ENCODE measurements at places on chromosomes 1 and 21.

- no peak for DNase-seq
These were observed 1.3 kb downstream of the LY9 start for GRCh38 chr1:160797271-160797709.

- DNase-seq: no peak
These were observed 29.6 kb downstream of the SLC1A7 start for GRCh38 chr1:53112861-53113260.

DNA sequence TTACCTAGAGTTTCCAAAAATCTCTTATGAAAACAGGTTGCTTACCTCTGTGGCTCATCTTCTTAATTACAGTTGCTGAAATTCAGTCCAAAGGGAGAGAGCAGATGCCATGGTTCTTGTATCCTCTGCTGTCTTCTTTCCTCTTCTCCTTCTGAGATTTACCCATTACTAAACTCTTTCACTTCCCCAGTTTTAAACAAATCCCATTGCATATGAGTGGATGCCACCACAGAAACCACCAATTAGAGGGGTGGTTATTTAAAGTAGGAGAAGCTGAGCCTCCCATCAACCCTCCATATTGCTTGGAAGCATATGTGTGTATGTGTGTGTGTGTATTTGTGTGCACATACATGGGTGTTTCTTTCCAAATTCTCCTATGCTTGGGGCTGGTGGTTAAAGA is 128.5 kb upstream of the KCNK1 start:
- no peak for DNase-seq

DNA sequence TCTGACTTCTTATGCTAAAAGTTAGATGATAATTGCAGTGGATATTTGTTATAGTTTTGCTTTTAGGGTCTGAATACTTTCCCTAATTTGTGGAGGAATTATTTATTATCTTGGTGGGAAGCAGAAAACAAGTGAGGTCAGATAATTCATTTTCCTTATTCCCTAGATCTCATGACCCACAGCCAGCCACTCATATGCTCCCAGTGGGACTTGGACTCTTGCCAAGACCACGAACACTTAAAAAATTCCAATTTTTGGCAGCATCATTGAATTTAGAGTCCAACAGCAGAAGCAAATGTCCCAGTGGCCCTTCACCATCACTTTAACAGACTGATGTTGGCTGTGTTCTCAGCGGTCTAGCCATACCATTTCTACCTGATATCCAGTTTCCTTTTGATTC is 204.2 kb downstream of the HMCN1 start:
- DNase-seq: peak; percentile 23

DNA sequence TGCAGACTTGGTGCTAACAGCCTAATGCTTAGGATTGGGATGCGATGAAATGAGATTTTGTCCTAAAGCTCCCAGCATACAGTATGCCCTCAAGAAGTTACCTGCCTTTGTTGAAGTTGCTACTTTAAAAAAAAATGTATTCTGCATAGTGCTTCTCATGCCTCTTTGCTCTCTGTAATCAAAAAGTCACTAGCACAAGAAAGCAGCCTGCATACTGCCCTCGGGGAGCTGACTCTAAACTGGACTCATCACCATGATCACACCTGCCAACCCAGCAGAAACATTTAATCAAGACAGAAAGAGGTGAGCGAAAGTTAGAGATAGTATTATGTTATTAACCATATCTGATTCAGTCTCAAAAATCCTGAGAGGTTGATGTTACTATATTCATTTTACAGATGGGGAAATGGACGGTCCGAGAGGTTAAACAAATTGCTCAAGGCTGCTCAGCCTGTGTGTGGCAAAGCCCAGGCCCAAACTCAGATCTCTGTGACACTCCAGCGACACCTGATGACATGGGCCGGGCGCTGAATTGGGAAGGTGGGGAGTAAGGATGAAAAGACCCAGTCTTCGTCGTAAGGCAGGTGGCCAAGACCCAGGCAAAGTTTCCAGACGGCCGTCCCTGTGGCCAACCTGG is 1.1 kb downstream of the BATF3 start:
- no peak for DNase-seq

DNA sequence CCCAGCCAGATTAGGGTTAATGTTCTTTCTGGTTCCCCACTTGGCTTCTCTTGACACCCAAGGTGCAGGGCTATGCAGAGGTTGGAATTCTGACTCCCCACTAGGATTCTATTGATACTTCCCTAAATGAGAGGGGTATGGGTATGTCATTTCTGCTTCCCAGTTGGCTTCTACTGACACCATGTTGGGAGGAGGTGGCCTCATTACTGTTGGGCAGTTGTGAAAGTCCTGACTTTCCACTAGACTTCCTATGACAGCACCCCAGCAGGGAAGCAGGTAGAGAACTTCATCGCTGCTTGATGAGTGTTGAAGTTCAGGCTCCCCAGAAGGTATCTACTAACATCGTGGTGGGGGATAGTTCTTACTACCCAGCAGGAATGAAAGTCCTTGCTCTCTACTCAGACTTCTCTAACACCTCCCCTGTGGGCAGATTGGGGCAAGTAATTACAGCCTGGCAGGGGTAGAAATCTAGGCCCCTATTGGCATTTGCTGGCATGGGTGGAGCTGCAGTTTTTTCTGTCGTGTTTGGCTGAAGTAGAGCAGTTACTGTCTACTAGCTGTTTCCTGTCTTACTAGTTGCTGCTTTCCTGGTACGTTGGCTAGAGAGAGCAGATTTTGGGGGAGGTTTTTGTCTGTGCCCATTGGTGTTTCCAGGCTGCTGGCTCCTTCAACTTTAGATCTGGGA is 41.5 kb downstream of the ZYG11B start:
- no peak for DNase-seq

- peak; percentile 62 for DNase-seq
These were observed 1.9 kb downstream of the ADARB1 start for GRCh38 chr21:45076245-45076711.

DNA sequence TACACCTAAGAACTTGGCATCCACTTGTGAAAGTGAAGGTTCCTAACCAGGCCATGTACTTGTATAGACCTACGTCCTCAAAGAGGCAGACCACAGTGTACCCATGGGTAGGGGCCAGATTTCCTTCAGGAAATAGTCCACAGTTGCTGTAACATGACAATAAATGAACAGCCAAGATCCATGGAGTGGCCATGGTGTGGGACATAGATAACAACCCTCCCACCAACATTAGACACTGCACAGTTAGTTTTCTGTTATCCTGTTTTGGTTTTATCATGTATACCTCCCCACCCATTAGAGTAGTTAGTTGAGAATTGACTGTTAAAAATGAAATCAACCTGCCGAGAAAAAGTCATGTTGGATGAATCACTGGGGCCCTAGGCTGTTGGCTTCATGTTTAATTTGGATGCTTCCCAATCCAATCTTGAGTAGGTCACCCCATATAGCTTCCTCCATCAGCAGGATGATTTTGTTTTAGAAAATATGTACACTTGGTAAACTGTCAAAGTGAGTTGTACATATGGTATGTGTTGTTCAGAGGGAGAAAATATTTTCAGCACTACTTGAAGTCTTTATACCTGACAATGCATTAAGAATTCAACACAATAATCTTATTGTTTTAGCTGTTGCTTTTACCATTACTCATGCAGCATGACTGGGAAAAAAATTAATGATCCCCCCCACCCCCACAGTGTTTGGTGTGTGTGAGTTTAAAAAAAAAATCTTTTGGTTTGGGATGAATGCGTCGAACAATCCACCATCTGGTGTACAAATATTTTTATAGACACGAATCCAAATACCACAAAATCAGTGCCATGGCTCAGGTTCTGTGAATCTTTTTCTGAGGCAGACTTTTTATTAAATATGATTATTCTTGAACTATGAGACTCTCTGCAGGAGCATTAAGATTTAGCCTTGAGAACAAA is 88.3 kb upstream of the ARHGAP29 start:
- DNase-seq: peak; percentile 99

DNA sequence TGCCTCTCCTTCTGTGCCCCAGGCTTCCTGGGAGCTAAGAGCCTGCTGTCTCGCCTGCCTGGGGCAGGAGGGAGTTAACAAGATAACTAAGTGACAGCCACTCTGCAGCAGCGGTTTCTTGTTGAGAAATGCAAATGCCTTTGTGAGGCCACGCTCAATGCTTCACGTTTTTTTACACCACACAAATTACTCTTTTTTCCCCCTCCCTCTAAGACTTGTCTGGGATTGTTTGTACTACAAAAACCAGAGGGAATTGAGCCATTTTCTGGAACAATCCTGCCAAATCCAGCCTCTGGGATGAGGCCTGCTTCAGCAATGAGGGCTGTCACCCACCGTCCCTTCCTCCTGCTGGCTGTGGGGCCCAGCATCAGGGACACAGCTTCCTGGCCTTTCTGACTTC is 119.6 kb downstream of the ACTL8 start:
- peak; percentile 91 for DNase-seq

GRCh38 chr1:233613252-233614172 is at the start of gene KCNK1:
KCNK1 (plus strand) TSS chr1:233614106; CDS start chr1:233614172, 66 bp downstream.
- DNase-seq: peak; percentile 4

GRCh38 chr1:181936269-181936668 is 125.2 kb downstream of the ZNF648 start:
- no peak for DNase-seq

GRCh38 chr1:197838836-197839235 is 63.6 kb upstream of the DENND1B start:
- peak; percentile 84 for DNase-seq

- no peak for DNase-seq
These were observed 45.9 kb downstream of the SAMD13 start for GRCh38 chr1:84347271-84347931.

- DNase-seq: no peak
These were observed 39.5 kb downstream of the LRRC8B start for GRCh38 chr1:89563957-89564604.

DNA sequence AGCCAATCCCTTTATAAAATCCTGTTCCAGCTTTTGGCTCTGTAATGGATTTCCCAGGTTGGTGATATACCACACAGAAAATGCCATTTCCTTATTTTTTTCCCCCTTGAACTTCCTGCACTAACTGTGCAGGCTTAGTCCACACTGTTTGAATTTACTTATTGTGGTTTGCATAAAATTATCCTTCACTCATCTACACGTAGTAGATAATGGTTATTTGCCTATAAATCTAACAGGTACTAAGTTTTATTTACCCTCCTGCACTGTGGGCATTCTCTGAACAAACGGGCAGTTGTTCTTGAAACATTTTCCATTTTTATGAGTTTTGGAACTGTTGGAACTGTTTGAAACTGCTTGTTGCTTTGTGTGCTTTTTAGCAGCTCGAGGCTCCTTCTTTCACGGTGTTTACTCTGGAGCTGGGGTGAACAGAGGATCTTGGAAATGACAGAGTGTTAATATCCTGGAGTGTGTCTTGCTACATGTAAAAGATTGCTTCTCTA is 23.0 kb upstream of the KIFAP3 start:
- DNase-seq: no peak

DNA sequence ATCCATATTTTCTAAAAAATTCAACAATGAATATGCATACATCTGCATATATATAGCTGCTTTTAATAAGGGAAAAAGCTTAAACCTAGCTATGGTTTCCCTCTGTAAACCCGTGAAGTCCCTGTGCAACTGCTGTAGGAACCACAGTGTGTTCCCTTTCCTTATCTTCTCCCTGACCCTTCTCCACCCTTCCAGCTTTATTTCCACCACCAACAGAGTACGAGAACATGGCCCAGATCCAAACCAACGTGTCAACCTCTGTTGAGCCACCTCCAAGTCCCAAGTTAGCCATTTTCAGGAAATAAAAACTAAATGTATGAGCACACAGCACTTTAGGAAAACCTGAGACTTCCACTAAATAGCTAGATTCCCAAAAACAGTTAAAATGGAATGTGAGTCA is 20.3 kb downstream of the SUSD4 start:
- no peak for DNase-seq

DNA sequence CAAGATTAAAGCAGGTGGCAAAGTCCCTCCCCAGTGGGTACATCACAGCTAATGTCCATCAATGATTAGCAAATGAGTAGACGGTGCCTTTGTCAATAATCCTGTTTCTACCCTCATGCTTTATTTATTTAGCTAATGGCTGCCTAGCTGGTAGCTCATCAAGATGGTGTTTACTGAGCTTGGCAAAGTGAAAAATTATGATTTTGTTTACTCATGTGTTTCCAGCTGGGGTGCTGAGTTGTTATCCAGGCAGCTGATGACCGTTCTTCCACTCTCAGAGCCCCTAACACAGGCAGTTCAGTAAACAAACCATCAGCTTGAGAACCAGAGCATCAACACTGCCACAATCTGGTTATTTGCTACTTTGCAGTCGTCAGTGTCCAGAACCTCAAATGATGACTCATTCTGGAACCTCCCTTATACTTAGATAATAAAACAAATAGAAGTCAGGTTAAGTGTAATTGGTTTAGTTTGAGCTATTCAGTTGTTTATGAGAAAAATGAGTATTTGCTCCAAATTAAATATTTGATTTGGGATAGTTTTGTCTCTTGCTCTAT is 163.9 kb downstream of the ST6GALNAC5 start:
- peak; percentile 69 for DNase-seq

GRCh38 chr1:1777583-1777899 is 729 bp downstream of the NADK start:
- peak; percentile 44 for DNase-seq

DNA sequence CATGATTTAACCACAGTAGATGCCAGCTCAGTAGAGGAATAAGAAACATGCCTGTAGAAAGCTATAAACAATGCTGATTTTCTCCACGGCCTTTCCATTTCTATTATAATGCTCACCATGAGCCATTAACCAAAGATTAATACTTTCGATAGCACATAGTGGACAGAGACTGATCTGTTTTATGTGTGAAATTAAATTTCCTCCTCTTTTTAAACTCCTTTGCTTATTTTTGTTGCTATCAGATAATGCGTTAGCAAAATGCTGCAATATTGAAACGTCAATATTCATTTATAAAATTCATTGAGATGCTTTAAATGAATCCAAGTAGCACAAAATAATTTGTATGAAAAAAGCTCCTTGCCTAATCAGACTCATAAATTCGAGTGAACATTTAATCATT is 1807.9 kb downstream of the MRPL39 start:
- DNase-seq: no peak

GRCh38 chr1:154466921-154467417 is 35.0 kb upstream of the TDRD10 start:
- no peak for DNase-seq

- no peak for DNase-seq
These were observed 110.7 kb upstream of the ERRFI1 start for GRCh38 chr1:8136766-8137165.

DNA sequence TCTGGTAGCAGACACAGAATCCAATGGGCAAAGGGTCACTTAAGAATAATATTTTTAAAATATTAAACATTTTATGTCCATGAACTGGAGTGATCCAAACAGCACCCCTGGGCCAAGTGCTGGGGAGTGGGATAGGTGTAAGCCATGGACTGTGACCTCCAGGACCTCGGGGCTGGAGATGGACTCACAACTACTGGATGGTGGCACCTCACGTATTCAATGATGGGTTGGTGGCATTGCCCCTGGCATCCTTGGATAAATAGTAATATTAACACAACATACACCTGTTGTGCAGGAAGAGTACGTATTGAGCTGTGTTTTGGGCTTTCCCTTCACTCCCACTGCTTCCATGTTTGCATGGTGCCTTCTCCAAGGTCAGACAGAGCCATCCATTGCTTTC is 39.3 kb upstream of the TENT5C start:
- no peak for DNase-seq

GRCh38 chr1:28064064-28064463 is 24.3 kb downstream of the EYA3 start:
- DNase-seq: peak; percentile 59

GRCh38 chr1:27454610-27455009 is 35.4 kb downstream of the WASF2 start:
- DNase-seq: no peak

- no peak for DNase-seq
These were observed 52.0 kb downstream of the TOMM20 start for GRCh38 chr1:235076504-235077162.

GRCh38 chr1:47189844-47190508 is at the start of gene PDZK1IP1:
PDZK1IP1 (minus strand) TSS chr1:47190036; CDS start chr1:47189932, 104 bp downstream.
- DNase-seq: peak; percentile 73

- DNase-seq: peak; percentile 46
These were observed 972 bp downstream of the CFAP410 start for GRCh38 chr21:44337941-44338895.
